ENCODE measurements at places on chromosomes 11 and 22.

DNA sequence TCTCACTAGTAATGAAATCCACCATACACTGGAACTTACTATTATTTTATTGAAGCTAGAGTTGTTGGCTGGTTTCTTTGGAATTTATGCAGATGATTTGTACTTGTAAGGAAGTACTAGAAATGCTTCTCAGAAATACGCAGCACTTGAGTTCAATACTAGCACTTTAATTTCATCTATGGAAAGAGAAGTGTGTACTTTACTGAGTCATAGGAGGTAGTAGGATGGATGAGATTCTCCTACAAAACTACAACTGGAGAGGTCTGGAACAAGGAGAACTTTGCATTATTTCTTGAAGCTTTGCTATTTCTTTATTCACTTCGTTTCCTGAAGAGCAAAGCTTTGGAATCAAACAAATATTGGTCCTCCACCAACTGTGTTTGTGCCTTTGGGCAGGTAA is 44.1 kb upstream of the CCDC90B start:
- DNase-seq: no peak

DNA sequence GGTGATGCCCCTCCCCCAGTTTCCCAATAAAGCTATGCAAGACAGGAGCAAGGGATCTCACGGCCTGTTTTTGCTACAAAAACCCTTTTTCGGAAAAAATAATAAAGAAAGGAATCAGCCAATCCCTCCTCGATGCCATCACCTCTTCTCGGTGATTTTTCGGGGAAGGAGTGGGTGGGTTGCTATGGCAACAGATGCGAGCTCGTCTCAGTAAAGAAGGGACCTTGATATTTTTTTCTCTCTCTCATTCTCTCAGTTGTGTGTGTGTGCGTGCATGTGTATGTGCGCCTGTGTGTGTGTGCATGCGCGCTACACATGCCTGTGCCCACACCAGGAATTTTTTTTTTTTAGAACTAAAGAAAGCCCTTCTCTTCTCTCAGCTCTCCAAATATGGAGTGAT is 3.8 kb upstream of the NPAS4 start:
- no peak for DNase-seq

DNA sequence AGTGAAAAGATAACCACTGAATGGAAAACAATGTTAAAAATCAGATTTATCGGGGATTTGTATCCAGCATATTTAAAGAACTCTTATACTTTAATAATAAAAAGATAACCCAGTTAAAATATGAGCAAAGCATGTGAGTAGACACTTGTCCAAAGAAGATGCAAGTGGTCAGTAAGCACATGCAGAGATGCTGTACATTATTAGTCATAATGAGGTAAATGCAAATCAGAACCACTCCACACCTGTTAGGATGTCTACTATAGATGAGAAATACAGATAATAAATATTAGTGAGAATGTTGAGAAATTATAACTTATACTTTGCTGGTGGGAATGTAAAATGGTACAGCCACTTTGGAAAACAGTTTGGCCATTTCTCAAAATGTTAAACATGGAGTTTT is 28.0 kb downstream of the QSER1 start:
- no peak for DNase-seq

GRCh38 chr22:22933807-22934542 is 46.4 kb downstream of the IGLL5 start:
- no peak for DNase-seq

DNA sequence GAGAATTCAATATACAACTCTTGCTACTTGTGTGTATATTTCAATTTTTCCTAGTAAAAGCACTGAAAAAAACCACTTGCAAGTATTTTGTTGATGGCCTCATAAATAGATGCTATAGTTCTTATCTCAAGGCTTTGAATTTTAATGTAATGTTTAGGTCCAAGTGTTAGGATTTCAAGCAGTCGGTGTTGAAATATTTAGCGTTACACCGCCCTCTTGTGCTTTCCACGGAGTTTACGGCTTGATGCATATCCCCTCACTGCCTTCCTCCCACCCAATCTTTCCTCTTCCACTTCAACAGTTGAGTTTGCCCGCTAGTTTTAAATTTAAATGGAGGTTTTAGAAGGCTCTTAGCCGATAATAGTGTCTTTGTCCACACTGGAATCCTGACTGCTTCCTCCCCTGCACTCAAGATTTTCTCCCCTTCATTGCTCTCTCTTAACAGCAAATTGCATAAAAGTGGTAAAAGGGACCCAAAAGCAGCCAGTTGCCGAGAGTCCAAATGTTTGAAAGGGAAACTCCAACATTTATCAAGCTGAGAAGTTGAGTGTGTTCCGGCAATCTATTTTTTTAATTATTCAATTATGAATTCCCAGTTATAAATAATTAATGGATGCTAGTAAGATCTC is 25.9 kb upstream of the HTATIP2 start:
- no peak for DNase-seq

DNA sequence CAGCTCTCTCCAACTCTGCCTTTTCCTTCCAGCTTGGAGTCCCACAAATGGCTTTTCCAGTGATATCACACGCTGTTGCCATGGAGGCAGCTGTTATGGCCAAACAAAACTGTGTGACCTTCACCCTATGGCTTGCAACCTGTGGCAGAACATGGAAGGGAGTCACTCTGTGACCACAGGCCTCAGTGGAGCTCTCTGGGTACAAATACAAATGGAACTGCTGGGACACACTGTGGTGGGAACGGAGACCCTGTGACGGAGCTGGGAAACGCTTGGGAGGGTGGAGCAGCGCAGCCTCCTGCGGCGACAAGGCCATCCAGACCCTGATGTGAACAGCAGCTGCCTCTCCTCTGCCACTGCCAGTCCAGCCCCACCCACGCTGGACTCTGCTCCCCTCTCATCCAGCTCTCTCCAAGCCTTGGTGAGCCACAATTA is 162.5 kb downstream of the ETS1 start:
- DNase-seq: peak; percentile 72

- no peak for DNase-seq
Observed at GRCh38 chr22:22167791-22168189, 76.8 kb upstream of the VPREB1 start.

DNA sequence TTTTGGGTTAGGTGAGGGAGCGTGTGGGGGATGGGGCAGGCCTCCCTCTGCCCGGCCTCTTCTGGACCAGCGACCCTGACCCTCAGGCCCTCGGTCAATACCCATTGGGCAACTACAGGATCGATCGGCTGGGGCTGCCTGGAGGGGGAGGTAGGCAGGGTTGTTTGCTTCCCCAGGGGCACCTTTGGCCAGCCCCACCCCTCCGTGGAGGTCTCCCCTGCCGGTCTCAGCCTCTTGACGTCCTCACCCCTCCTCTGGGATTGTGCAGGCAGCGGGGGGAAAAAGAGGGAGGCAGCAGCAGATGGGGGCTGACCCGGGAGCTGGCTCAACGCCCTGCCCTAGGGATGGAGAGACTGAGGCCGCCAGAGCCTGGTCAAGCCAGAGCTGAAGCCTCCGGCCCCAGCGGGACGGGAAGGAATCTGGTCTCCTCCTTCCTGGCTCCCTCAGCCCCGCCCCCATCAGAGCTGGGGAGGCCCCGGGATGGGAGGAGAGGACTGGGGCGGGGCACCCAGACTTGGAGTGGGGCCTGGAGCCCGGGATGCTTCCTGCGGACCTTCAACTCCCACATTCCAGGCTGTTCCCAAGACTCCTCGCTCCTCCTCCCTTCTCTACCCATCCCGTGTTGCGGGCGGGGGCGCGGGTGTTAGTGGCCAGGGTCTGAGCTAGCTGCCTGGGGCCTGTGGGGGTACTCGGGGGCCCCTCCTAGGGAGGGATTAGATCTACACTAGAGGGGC is 14.4 kb upstream of the CDC42EP1 start:
- DNase-seq: peak; percentile 95

GRCh38 chr22:35334004-35334403 is 34.3 kb downstream of the TOM1 start:
- DNase-seq: peak; percentile 31

DNA sequence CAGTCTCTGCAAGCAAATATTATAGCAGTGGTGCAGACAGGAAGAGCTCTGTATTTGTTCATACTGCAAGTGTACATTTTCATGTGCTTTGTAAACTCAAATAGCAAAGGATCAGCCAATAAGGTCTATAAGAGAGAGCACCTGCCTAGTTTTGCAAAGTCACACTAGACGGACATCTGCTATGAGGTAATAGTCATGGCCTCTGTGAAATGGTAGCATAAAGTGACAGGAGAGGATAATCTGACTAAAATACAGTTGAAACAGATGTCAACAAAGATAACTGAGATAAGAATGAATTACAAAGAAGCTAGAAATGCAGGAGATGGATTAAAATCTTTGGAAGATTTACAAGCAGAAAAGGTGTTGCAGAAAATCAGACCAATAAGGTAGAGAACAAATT is 70.6 kb upstream of the SPON1 start:
- DNase-seq: no peak

DNA sequence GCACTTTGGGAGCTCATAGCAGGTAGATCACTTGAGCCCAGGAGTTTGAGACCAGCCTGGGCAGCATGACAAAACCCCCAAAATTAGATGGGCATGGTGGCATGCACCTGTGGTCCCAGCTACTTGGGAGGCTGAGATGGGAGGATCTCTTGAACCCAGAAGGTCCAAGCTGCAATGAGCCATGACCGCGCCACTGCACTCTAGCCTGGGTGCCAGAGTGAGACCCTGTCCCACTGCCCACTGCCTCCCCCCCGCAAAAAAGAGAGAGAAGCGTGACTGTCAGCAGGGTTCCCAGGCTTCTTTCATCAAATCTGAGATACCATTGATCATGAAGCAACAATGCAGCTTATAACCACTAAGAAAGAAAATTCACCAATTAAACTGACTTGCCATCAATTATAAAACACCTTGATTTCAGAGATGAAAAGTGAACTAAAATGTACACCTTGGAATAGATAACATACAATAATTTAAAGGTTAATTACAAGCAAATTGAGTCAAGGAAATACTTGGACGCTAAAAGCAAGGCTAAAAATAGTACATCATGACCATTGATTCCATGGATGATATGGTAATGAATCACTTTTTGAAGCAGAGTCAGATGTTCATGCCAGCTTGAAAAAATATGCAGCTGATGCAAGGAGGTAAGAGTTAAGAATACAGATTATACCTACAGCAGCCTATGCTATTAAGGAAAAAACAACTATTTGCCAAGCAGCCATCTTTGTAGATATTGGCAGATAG is 90.8 kb upstream of the ALKBH3 start:
- DNase-seq: no peak

GRCh38 chr11:36744375-36745168 is 146.5 kb upstream of the RAG2 start:
- peak; percentile 80 for DNase-seq

DNA sequence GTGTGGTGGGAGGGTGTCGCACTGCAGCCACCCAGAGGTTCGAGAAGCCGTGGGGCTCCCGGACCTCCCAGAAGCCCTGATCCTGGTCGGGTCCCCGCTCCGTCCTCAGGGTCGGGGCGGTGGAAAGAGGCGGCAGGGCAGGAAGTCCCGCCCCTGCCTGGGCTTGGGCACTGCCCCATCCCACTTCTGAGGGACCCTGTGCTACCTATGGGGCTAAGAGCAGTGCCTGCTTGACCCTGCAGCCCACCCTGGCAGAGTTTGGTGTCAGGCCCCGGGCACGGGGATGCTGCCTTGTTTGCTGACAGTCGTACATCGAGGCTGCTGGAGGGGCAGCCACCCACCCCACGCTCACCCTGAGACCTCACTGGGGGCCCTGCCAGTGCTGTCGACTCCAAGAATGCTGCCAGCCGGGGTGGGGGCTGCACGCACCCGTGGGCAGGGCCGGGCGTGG is 19.4 kb downstream of the RNH1 start:
- DNase-seq: no peak

GRCh38 chr22:48065892-48066291 is 1303.4 kb downstream of the TBC1D22A start:
- no peak for DNase-seq

- no peak for DNase-seq
Observed at GRCh38 chr11:71962428-71963038, 33.7 kb downstream of the RNF121 start.

- DNase-seq: no peak
Observed at GRCh38 chr11:116918925-116919655, 81.7 kb upstream of the APOA1 start.

DNA sequence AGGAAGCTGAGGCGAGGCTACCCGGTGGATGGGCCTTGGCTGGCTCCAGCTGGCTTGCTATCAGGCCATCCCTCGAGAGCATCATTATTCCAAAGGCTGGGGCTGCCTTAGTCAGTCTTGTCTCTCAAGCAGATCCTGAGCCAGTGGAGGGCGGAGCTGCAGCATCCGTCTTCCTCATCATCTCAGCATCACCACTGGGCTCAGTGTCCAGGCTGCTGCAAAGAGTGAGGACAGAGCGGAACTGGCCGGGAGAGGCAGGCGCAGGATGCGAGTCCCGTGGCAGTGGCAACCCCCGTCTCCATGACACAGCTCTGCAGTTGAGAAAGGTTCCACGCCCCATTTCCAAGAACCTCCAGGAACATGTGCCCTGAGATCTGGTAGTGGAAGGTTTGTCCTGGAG is 4.4 kb downstream of the TP53I11 start:
- DNase-seq: peak; percentile 92

DNA sequence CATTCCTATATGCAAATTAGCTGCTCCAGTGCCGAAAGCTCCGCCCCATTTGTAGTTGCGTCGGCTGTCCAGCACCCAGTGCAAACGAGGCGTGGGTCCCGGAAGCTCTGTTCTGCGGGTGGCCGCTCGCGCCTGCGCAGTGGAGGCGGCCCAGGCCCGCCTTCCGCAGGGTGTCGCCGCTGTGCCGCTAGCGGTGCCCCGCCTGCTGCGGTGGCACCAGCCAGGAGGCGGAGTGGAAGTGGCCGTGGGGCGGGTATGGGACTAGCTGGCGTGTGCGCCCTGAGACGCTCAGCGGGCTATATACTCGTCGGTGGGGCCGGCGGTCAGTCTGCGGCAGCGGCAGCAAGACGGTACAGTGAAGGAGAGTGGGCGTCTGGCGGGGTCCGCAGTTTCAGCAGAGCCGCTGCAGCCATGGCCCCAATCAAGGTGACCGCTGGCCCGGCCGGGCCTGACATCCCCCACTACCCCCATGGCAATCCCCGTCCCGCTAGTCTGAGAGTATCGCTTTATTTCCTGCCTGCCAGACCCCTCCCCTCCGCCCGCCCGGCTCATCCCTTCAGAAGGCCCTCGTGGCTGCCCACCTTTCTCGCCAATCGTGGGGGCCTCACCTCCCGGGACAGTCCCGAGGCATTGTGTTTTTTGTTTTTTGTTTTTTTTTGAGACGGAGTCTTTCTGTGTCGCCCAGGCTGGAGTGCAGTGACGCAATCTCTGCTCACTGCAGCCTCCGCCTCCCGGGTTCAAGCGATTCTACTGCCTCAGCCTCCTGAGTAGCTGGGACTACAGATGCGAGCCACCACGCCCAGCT is at the start of gene PRDX5:
TSS of gene PRDX5 (plus strand) at position 161 of the 805 bp plus-strand sequence. CDS start at position 256, 95 bp downstream.
- DNase-seq: peak; percentile 98

Data from Right ventricle myocardium superior (tissue), 1 donor.